Stimulated activated CD4-positive, alpha-beta T cell treated with anti-CD3 and anti-CD28 coated beads, TNF-alpha, amount 100 ng/mL, for 4 hours (primary cell): ENCODE measurements at places on chromosomes 3 and 15.

GRCh38 chr3:16743276-16743675, 138.1 kb upstream of the DAZL start:
- DNase-seq: no peak

DNA sequence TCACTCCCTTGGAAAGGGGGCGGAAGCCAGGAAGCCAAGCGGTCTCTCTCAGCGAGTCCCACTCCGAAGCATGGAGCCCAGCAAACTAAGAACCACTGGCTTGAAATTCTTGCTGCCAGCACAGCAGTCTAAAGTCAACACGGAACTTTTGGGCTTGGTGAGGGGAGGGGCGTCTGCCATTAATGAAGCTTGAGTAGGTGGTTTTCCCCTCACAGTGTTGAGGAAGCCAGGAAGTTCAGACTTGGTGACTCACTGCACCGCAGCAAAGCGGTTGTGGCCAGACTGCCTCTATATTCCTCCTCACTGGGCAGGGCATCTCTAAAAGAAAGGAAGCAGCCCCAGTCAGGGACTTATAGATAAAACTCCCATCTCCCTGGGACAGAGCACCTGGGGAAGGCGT, 665.4 kb upstream of the CBLB start:
- peak; percentile 1 for DNase-seq

DNA sequence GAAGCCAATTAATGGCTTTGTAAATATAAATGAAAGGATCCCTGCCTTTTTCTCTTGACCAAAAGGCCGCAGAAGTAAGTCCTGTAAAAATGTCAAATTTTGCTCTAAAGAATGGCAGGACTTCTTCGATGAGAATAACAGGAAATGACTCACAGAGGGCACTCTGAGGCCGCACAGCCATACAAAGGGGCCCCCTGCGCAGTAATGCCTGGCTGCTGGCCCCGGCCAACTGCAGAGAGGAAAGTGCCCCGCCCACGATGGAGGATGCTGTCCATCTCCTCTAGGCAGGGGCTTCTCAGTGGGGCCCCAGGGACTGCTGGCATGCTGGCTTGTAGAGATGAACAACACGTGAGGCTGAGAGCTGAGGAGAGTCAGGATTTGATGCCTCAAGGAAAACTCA, 18.1 kb upstream of the SCN10A start:
- no peak for DNase-seq

- no peak for DNase-seq
Measured at GRCh38 chr3:17980863-17981262, 238.4 kb upstream of the TBC1D5 start.

DNA sequence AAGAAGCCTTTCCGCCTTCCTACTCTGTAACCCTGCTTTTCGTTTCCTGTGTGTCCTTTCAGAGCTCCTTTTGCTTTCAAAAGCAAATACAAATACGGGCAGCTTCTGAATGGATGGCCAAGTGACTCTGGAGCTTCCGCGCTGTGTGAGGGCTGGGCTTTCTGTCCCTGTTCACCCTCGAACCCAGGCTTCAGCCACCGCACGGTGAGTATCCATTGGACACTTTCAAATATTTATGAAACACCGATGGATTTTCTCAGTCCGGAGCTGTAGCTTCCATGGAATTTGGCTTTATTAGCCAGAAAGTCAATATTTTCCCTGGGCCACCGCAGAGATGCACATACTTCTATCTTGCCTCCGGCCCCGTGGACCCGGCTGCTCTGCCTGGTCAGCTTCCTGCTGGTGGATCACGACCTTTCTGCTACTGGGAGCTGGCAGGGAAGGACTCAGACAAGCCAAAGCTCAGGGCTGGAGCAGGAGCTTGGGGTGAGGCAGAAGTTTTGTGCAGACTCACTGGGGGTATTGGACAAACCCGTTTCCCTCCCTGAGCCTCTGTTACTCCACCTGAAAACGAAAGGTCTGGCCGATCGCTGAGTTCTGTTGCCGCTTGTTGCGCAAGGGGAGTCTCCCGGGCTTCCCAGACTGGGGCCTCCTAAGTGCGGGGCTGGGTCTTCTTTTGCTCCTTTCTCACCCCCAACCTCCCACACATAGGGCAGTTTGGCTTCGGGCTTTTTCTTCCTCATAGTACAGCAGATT, 63.6 kb downstream of the LINGO1 start:
- DNase-seq: no peak

GRCh38 chr15:83734487-83734886, 80.6 kb downstream of the ADAMTSL3 start:
- DNase-seq: no peak

DNA sequence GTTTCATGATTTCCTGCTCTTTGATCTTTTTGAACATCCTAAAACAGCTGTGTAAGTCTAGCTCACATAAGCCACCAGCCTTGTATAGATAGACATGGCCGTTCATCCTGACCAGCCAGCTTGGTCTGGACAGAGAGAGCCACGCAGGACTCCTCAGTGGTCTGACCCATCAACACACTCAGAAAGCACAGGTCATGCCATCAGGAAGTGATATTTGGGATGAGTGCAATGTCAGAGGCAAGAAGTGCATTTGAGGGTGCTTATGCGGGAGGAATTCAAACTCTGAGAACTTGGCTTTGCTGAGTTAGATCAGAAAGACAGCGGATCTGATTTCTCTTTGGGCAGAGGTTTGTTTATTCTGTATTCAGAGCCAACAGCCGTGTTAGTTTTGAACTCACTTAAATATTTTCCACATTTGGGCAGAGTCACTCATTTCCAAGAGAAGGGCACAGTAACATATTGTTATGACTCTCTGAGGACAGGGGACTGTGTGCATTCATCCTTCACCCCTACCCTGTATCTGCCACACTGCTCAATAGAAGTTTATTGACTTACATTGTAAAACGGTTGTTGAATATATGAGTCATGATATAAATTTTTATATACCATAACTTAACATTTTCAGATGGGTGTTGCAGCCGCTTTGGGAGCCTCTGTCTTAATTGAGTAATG, 225.3 kb upstream of the LYSMD4 start:
- no peak for DNase-seq

DNA sequence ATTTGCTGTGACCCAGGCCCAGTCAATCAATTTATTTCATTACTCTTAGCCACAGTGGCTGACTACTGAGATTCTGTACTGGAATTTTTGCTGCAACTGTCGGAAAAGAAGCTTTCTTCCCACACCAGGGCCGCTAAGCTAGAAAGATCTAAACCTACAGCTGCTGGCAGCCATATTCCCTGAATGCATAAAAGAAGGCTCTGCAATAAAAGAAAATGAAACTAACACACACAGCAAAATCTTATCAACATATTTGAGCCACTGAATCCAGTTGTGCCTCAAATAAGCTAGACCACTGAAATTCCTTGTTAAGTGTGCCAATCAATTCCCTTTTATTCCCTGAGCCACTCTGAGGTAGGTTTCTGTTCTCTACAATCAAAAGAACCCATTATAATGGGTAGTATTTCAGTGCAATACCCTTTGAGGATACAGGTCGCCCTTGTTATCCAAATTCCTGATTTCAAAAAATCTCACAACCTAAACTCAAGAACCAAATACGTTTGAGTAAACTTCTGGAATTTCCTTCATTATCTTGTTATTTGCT, 60.3 kb downstream of the MYO9A start:
- no peak for DNase-seq

DNA sequence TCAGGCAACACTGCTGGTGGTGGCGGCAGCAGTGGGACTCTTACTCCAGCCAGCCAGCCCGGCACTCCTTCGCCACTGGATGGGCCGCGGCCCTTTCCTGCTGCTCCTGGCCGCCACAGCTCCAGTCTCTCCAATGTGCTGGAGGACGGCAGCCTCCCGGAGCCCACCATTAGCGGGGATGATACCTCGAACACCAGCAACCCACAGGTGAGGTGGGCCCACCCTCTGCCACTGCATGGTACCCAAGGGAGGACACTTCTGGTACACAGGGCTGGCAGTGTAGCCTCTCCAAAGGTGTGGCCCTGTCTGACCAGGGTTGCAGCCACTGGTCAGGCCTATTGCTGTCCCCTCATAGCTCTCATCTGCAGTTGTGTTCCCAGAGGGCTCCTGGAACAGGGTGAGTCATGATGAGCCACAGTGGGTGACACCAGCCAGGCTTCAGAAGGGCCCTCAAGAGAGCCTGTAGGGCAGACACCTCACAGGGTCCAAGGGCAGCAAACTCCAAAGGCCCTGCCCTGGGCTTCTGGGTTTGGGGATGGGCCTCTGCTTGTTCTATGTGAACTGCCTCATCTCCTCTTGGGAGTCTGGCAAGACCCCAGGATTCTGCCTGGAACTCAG, 20.8 kb downstream of the NBEAL2 start:
- no peak for DNase-seq

- no peak for DNase-seq
Measured at GRCh38 chr3:8749316-8749715, 15.7 kb downstream of the CAV3 start.

DNA sequence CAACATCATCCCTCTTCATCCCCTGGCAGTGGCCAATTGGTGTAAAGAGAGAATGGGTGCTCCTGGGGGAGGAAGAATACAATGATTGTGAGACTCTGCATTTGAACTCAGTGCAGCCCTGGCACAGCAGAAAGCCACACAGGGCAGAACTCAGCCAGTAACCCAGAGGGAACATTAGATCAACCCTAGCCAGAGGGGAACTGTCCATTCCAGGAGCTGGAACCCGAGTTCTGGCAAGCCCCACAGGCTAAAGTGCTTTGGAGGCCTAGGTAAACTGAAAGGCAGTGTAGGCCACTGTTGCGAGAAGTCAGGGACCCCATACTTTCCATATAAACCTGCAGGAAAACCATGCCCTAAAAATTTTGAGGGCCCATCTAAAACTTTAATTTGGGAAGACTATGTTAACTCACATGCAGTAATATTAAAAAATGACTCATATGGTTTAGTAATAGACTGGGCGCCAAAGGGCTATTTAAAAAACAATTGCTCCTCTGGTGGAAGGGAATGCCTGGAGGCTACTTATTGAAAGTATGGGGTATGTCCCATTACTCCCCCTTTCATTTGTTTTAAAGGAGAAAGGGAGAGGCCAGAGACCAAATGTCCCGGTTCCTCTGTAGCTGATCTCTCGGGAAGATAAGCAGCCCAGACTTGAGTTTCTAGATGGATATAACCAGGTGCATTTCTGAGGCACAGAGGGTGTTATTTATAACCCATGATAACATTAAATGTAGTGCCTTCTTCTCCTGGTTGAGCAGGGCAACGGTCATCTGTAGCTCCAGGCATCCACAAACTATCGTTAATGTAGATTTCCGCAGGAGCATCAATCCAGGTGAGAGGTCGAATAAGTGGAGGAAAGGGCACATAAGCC, 5.8 kb upstream of the RAD51 start:
- no peak for DNase-seq

DNA sequence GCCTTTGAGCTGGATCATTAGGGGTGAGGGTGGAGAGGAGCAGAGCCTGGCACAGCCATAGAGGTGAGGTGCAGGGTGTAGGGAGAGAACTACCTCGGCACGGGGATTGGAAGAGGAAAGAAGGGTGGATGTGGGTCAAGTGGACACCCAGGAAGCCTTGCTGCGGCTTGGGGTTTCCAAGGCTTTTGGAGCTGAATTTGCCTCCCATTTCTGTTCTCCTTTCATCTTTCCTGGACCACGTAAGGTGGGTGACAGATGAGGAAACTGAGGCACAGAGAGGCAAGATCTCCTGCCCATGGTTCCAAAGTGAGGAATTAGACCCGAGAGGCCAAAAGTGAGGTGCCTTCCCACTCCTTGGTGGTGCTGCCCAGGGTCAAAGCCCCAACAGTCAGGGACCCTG, 35.4 kb upstream of the SFMBT1 start:
- no peak for DNase-seq

DNA sequence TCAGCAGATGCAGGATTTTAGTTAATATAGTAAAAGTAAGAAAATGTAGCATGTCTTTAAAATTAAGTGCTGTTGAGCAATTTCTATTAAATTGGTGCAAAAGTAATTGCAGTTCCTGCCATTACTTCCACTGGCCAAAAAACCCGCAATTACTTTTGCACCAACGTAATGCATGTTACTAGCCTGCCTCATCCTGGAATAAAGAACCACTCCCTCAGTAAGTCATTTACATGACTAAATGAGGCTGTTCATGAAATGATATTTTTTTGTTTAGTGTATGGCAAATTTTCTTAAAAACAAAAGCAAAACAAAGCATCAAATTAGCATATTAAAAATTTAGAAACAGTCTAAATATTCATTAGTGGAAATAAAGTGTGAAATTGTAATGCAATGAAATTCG, 180.4 kb downstream of the DIPK2A start:
- no peak for DNase-seq

GRCh38 chr3:126355777-126356372, 1.3 kb downstream of the KLF15 start:
- DNase-seq: no peak

DNA sequence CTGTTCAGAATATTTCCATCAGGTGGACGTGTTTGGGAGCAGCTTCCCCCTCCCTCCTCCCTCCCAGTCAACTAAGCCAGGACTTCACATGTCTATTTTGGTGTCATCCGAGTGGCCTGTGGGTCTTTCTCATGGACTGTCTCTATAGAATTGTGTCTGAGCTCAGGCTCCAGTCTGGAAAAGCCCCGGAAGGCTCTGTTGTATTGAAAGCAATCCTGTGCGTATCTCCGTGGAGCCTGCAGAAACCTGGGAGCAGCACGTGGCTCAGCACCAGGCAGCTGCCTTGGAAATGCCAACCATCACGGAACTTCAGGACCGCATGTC, 25.2 kb downstream of the COLQ start:
- no peak for DNase-seq

GRCh38 chr3:177439694-177440269, 242.5 kb upstream of the TBL1XR1 start:
- no peak for DNase-seq

DNA sequence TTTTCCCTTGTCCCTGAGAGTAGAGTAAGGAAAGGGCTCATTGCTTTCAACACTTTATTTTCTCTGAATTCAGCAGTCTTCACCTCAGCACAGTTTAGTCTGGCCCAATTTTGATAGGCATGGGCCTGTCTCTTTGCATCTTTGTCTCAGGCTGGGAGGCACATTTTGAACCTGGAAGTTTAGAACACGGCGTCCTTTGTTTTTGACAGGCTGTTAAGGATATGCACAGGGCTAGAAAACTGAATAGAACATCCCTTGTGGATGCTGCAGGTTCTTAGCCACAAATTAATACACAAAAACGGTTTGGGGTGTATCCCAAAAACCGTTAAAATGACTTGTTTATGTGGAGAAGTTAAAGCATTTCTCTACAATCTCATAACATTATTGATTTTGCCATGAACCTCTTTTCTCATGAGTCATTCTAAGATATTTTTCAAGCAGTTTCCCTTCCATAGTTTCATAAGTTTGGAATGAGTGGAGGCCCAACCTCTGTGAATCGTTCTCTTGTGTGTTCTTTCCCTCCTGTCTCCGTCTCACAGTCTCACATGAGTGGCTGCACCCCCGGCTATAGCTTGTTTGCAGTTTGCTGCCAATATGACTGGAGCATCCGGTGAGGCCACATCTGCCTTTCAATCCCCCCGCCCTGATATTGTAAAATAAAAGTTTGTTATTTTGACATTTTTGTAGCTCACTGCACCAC, 192.9 kb upstream of the EIF1B start:
- no peak for DNase-seq

- DNase-seq: no peak
Measured at GRCh38 chr15:92407916-92408315, 14.2 kb downstream of the ST8SIA2 start.

- no peak for DNase-seq
Measured at GRCh38 chr3:68878322-68878721, 54.0 kb downstream of the TAFA4 start.
